Brain pericyte (primary cell): ENCODE measurements at places on chromosomes 4 and X.

- DNase-seq: no peak
These were observed 4.5 kb downstream of the NBDY start for GRCh38 chrX:56733459-56734046.

DNA sequence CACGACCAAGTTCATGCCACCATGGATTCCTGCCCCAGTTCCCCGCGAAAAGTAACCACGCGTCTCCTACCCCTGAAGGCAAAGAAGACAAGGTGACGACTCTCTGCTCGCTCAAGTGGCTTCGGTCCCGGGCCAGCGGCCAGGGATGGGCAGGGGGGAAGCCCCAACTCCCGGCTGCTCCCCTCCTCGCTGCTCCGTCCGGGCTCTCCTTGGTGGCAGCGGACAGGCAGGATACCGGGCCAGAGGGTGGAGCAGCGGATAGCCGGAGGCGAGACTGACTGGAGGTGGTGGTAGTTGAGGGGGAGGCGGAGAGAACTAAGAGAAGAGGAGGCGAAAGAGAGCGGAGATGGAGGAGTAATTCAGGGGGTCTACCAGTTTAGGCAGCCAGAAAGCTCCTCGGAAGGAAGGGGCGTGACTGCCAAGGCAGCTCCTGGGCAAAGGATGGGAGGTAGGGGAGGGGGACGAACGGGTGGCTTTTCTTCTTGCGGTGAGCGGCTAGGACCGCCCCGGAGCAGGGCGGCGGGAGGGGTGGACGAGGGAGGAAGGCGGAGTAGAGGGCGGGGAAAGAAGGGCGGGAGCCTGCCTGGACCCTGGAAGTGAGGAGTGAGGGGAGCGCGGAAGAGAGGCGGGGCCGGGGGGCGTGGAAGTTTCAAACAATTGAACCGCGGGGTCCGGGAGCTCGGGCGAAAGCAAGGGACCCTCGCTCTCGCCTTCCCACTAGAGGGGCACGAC, at the start of gene AMOT:
AMOT (minus strand) TSS at position 450 of the 732 bp plus-strand sequence. CDS start 17,705 bp downstream, outside the sequence.
- DNase-seq: no peak

GRCh38 chr4:151415978-151416377, 7.0 kb downstream of the FHIP1A start:
- no peak for DNase-seq

GRCh38 chr4:112951362-112952312, 97.8 kb upstream of the ANK2 start:
- DNase-seq: no peak

- no peak for DNase-seq
These were observed 41.5 kb downstream of the QRFPR start for GRCh38 chr4:121339307-121339706.

- no peak for DNase-seq
These were observed 48.0 kb downstream of the RAPGEF2 start for GRCh38 chr4:159150821-159151390.

DNA sequence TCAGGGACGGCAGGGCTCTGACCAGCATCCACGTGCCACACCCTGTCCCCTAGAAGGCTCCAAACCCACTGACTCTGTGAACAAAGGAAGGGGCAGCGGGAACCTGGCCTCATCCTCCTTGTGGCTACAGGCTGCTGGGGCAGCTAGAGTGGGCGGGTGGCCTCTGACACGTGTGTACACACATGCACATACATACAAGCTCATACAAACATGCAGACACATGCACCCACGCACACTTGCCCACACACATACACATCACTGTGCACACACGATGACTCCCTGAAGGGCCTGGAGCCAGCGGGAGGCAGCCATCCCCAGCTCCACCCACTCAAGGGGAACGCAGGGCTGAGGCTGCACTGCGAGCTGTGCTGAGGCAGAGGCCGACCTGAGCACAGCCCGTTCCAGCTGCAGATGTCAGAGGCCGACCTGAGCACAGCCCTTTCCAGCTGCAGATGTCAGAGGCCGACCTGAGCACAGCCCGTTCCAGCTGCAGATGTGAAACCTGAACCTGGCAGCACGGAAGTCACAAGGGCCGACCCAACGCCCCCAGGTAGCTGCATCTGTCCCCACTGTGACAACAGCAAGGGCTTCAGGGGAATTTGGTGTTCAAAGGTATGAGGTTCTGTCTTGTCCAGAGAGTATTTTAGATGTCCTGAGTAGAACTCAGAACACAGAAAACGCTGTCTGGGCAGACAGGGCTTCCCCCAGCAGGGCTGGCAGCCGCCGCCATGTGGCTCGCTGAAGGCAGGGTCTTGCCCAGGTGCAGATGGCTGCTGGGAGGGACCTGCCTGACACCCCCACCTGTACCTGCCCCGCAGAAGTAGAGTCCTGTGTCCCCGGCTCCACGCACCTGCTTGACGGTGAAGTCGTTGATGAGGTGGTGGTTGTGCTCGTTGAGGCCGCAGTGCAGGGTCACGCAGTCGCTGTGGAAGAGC, 33.5 kb downstream of the CTBP1 start:
- no peak for DNase-seq

DNA sequence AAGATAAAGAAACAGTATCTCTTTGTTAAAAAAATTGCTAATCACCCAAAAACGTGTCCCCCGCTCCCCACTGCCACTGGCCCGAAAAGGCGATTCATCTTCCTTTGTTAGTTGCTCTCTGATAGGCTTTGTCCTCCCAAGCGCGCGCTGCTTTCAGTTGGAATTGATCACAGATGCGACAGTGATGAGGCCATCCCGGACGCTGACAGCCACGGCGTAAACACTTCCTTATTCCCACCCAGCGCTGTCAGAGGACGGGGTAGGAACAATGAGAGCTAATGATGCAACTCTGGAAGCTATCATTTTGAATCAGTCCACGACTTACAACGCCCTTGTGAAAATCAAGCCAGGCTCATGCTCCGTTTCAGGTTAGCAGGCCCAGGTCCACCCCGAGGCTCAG, 21.4 kb downstream of the SOD3 start:
- DNase-seq: no peak

GRCh38 chr4:74038086-74038424, 434 bp downstream of the CXCL3 start:
- DNase-seq: no peak

DNA sequence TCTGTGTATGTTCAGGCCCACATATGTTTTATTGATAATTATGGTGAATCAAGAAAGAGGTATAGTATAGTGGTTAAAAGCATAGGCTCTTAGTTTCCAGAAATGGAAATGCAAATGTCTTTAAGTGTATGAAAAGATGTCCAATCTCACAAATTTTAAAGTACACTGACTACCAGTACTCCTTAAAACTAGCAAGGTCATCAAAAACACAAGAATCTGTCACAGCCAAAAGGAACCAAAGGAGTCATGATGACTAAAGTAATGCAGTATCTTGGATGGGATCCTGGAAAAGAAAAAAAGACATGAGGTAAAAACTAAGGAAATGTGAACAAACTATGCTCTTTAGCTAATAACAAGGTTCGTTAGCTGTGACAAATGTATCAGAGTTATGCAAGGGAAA, 661 bp upstream of the RBM41 start:
- DNase-seq: no peak
